ENCODE measurements at places on chromosomes 6 and 20.
A peak's percentile ranks its signal among the peaks of the same experiment; 100 is the strongest.

GRCh38 chr6:89410231-89410761, 1.8 kb downstream of the RRAGD start:
- H3K4me1 ChIP-seq: peaks cover 25% of the 10 kb centered on the region
- DNase-seq: no peak
- H3K27ac ChIP-seq: no peak overlapping the region
- H3K36me3 ChIP-seq: peaks cover 3% of the 10 kb centered on the region
- peaks cover 41% of the 10 kb centered on the region for H3K27me3 ChIP-seq

GRCh38 chr6:149211046-149211571, 106.4 kb upstream of the TAB2 start:
- DNase-seq: no peak
- no peak overlapping the region for H3K27ac ChIP-seq

DNA sequence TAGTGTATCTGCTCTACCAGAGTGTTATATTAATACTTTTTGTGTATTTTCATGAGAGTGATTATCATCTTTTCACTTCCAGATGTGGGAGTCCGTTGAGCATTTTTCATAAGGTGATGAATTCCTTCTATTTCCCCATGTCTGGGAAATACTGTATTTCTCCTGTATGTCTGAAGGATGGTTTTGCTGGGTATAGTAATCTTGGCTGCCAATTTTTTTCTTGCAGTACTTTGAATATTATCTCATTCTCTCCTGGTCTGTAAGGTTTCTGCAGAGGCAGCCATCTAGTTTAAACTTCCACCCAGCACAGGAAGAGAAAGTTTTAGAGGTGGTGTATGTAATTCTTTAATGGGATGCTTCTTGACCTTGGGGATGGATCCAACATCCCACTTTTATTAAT, 15.4 kb upstream of the DYNLRB1 start:
- no peak for DNase-seq
- H3K4me3 ChIP-seq: no peak overlapping the region
- no peak overlapping the region for H3K27ac ChIP-seq
- H3K27me3 ChIP-seq: no peaks in the 10 kb centered on the region

DNA sequence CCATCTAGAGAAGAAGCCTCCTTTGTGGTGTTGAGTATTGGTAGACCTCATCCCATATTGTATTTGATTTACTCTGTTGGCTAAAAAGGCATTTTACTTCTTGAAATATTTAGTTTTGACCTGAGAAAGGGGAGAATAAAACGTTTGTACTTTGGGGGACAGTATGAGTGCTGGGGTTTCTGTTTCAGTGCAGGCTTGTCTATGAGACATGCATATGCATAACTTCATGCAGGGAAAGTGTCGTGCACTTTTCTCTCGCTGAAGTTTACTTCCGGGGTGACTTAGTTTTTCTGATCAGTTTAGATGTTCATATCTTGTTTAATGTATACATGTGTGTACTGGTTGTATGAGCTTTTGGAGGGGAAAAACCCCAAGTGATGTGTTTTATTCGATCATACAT, 59.5 kb downstream of the UTRN start:
- H3K27ac ChIP-seq: peak overlapping the region; percentile 71
- no peak for DNase-seq
- H3K4me3 ChIP-seq: no peak overlapping the region
- H3K4me1 ChIP-seq: peaks cover 39% of the 10 kb centered on the region
- H3K27me3 ChIP-seq: no peaks in the 10 kb centered on the region

DNA sequence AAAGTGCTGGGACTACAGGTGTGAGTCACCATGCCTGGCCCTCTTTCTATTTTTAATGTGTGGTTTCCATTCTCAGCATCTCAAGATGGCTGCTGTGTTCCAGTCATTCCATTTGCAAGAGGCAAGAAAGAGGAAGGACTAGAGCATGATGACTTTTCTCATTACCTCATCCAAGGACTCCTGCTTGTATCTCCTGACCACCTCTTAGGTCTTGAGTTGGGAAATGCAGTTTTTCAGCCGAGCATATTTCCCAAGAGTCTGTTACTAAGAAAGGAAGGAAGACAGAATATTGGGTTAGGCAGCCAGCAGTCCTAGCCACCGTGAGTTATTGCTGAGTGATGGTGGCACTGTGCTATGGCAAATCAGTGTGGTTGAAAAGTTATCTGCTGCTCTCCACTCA, 108.4 kb upstream of the INSM1 start:
- DNase-seq: no peak
- no peaks in the 10 kb centered on the region for H3K36me3 ChIP-seq
- no peak overlapping the region for H3K4me3 ChIP-seq
- no peaks in the 10 kb centered on the region for H3K4me1 ChIP-seq

- H3K4me3 ChIP-seq: no peak overlapping the region
- H3K27ac ChIP-seq: no peak overlapping the region
- H3K36me3 ChIP-seq: no peaks in the 10 kb centered on the region
- no peaks in the 10 kb centered on the region for H3K27me3 ChIP-seq
- peaks cover 7% of the 10 kb centered on the region for H3K4me1 ChIP-seq
- no peak for DNase-seq
Observed at GRCh38 chr6:147716434-147716833, 207.9 kb downstream of the SAMD5 start.

- DNase-seq: no peak
- H3K36me3 ChIP-seq: no peaks in the 10 kb centered on the region
- no peak overlapping the region for H3K4me3 ChIP-seq
Observed at GRCh38 chr20:667351-668034, 8.1 kb downstream of the SCRT2 start.
